ENCODE measurements at places on chromosomes 16 and 17. TPM values are rescaled to one million over a fixed set of nuclear protein-coding genes. Genes with fewer than 3 reads are reported as not detected.

DNA sequence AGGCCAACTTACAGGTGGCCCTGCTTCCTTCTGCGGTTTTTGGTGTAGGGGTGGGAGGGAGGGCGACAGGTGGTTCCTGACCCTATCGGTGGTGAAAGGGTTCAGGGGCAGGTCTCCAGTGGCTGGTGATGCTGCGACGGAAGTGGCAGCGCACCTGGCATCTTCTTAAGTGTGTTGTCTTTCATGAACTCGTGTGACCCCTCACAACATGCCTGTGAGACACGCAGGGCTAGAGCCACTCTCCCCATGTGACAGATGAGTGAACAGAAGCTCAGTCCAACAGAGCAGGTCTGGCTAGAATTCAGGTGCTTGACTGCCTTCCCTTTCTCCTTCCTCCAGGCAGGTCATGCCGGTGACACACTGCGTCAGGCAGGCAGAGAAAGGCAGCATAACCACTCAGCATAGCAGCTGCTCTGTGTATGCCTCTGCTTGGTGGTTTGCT lies 8.0 kb downstream of the TNFAIP1 start:
- no peak for DNase-seq
- peaks cover 6% of the 10 kb centered on the region for H3K4me1 ChIP-seq
- H3K27me3 ChIP-seq: no peaks in the 10 kb centered on the region
- no peak overlapping the region for H3K4me3 ChIP-seq
- no peaks in the 10 kb centered on the region for H3K36me3 ChIP-seq
- no peak overlapping the region for H3K27ac ChIP-seq

DNA sequence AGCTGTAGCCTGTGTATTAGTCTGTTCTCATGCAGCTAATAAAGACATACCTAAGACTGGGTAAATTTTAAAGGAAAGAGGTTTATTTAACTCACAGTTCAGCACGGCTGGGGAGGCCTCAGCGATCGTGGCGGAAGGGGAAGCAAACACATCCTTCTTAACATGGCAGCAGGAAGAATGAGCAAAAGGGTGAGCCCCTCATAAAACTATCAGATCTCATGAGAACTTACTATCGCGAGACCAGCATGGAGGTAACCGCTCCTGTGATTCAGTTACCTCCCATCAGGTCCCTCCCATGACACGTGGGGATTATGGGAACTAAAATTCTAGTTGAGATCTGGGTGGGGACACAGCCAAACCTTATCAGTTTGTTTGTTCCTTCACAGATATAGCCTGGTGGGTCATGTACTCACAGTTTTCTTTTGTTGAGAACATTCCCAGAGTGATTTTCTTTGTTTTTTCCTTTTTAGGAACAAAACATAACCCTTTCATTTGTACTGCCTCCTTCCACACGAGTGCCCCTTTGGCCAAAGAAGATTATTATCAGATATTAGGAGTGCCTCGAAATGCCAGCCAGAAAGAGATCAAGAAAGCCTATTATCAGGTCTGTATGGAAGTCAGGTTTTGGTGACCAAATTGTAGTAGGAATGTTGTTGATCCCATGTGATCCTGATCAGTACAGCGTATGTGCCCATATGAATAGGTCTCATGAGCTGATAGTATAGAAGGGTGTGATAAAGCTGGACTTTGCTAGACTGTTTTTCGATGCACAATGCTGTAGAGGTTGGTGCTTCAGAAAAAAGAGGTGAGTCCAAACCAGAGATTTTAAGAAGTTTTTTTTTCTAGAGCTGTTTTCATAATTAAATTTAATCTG lies 8.5 kb downstream of the DNAJA3 start:
- H3K27me3 ChIP-seq: no peaks in the 10 kb centered on the region
- H3K36me3 ChIP-seq: peaks cover 10% of the 10 kb centered on the region
- no peak overlapping the region for H3K27ac ChIP-seq
- H3K4me1 ChIP-seq: peaks cover 11% of the 10 kb centered on the region

DNA sequence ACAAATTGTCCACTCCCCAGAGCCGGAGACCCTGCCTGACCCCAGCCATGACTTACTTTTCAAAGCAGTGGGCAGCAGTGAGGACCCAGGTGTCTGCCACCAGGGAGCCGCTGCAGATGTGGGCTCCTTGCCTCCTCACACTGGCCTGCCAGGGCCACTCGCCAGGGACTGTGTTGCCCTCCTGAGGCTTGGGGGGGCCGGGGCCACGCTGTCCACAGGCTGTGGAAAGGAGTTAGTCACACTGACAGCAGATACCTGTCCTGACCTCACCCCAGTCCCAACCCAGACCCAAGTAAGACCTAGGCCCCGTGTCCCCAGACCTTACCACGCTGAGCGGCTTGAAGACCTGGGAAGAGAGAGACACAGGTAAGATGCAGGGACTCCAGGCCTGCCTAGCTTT lies 1.3 kb downstream of the PRSS53 start:
- no peak overlapping the region for H3K4me3 ChIP-seq
- no peaks in the 10 kb centered on the region for H3K36me3 ChIP-seq
- H3K27ac ChIP-seq: no peak overlapping the region
- DNase-seq: no peak
- peaks cover 6% of the 10 kb centered on the region for H3K4me1 ChIP-seq

GRCh38 chr17:65794572-65794971 lies 233.1 kb upstream of the AXIN2 start:
- no peak overlapping the region for H3K4me3 ChIP-seq
- H3K27ac ChIP-seq: no peak overlapping the region
- H3K36me3 ChIP-seq: no peaks in the 10 kb centered on the region
- no peak for DNase-seq
- H3K27me3 ChIP-seq: peaks cover 6% of the 10 kb centered on the region

GRCh38 chr17:58097384-58098088 lies 14.3 kb downstream of the DYNLL2 start:
- peaks cover 4% of the 10 kb centered on the region for H3K36me3 ChIP-seq
- no peaks in the 10 kb centered on the region for H3K4me1 ChIP-seq
- no peak overlapping the region for H3K4me3 ChIP-seq
- H3K27me3 ChIP-seq: no peaks in the 10 kb centered on the region
- H3K27ac ChIP-seq: no peak overlapping the region

DNA sequence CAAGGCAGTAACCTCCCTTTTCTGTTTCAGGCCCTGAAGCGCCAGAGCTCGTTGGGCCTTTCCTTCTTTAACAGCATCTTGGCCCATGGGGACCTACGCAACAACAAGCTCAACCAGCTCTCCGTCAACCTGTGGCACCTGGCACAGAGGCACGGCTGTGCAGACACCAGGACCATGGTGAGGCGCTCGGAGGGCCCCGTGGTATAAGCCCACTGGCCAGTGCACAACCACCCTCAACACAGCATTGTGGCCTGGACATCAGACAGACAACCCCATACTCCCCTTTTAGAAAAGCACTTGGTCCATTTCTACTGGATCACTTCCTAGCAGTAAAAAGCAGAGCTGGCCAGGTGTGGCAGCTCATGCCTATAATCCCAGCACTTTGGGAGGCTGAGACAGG lies 18.6 kb downstream of the KNOP1 start:
- H3K4me3 ChIP-seq: no peak overlapping the region
- no peak for DNase-seq
- peaks cover 10% of the 10 kb centered on the region for H3K36me3 ChIP-seq

GRCh38 chr17:81537343-81537855 lies 9.2 kb downstream of the FSCN2 start:
- H3K27ac ChIP-seq: no peak overlapping the region
- H3K4me1 ChIP-seq: peaks cover 15% of the 10 kb centered on the region
- peak; percentile 43 for DNase-seq
- no peak overlapping the region for H3K4me3 ChIP-seq
- peaks cover 5% of the 10 kb centered on the region for H3K27me3 ChIP-seq
- H3K36me3 ChIP-seq: peaks cover 15% of the 10 kb centered on the region

- DNase-seq: no peak
- no peak overlapping the region for H3K27ac ChIP-seq
- no peak overlapping the region for H3K4me3 ChIP-seq
These were observed 4.3 kb downstream of the ATP1B2 start for GRCh38 chr17:7654832-7655540.

- peak overlapping the region; percentile 100 for H3K27ac ChIP-seq
- H3K27me3 ChIP-seq: no peaks in the 10 kb centered on the region
- no peaks in the 10 kb centered on the region for H3K36me3 ChIP-seq
- peaks cover 77% of the 10 kb centered on the region for H3K4me1 ChIP-seq
These were observed 6.5 kb upstream of the C16orf74 start for GRCh38 chr16:85757341-85757822.

- no peaks in the 10 kb centered on the region for H3K36me3 ChIP-seq
- H3K4me3 ChIP-seq: no peak overlapping the region
- no peak for DNase-seq
- H3K27me3 ChIP-seq: peaks cover 16% of the 10 kb centered on the region
- peaks cover 2% of the 10 kb centered on the region for H3K4me1 ChIP-seq
These were observed 45.5 kb upstream of the SDK2 start for GRCh38 chr17:73689596-73690275.

- H3K4me3 ChIP-seq: no peak overlapping the region
- no peak overlapping the region for H3K27ac ChIP-seq
- H3K36me3 ChIP-seq: no peaks in the 10 kb centered on the region
- H3K4me1 ChIP-seq: no peaks in the 10 kb centered on the region
These were observed 40.9 kb downstream of the ADAMTS18 start for GRCh38 chr16:77393955-77394354.

DNA sequence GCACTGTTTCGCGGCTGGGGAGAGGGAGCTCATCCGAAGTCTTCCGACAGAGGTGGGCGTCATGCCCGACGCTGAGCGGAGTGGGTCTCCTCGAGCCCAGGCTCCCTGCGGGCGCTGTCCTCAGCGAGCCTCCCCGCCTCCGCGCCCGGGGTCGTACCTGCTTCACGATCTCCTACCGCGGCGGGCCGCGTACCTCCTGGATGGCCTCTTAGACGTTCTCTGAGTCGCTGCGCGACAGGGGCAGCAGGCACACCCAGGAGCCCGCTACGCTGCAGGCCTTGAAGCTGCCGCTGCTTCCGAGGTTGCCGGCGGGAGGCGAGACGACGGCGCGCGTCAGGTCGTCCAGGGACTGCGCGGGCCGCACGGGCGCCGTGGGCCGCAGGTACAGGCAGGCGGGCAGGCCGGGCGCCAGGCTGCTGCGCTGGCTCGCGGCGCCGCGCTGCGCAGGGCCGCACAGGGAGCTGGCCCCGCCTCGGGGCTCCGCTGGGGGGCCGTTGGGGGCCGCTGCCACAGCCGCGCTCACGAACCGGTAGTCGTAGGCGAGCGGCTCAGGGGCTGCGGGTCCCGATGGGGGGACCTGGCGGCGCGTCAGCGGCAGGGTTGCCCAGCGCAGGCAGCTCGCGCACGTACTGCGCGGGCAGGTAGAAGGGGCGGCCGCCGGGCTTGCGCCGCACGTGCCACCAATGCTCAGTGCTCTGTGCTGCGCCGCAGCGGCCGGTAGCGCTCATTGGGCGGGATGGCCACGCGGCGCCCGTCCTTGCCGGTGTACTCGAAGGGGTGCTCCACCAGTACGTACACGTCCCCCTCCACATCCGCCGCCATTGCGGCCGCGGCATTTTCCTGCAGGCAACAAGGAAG lies 116.4 kb upstream of the SMURF2 start:
- H3K4me1 ChIP-seq: peaks cover 42% of the 10 kb centered on the region
- H3K27ac ChIP-seq: no peak overlapping the region
- peaks cover 8% of the 10 kb centered on the region for H3K27me3 ChIP-seq
- no peak for DNase-seq
- H3K4me3 ChIP-seq: peak overlapping the region; percentile 96

GRCh38 chr16:86365513-86366273 lies 144.6 kb upstream of the FOXF1 start:
- no peak for DNase-seq
- H3K36me3 ChIP-seq: no peaks in the 10 kb centered on the region
- no peaks in the 10 kb centered on the region for H3K4me1 ChIP-seq

DNA sequence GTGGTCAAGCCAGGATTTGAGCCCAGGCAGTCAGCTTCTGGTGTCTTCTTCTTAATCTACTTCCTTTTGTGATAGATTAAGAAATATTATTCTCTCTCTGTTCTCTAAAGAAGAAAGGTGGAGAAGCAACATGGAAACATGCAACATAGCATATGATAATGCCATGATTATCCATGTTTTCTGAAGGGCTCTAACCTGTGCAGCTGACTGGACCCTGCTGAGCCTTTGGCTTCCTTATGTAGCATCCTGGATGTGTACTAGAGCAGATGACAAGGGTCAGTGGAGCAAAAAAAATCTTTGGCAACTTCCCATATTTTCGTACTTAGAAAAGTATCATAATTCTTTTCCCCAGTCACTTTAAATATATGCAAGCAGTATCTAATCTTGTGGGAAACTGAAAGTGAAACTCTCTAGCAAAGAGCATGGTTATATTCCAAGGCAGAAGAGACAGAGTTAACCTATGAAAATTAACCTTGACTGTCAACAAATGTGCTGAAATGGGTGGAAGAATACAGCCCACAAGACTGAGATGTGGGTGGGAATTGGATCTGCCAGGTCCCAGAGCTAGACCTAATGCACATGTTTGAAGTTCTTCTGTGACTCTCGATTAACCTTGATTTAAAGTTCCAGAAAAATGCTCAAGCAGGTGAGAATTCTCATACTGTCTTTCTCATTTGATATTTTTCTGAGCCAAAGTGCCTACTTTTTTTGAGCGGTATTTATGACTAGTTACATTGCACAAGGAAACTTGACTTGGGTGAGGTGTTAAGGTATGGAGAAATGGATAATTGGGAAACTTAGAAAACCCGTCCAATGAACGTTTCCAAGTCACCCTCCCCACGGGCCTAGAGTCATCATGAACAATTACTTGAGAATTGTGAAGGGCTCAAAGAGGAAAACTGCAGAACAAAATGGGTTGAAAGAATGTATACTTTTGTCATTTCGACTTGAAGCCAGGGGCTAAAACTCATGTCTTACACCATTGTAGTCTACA lies 248.6 kb downstream of the FTO start:
- no peak for DNase-seq
- H3K27ac ChIP-seq: peak overlapping the region; percentile 9
- peaks cover 24% of the 10 kb centered on the region for H3K4me1 ChIP-seq
- H3K36me3 ChIP-seq: peaks cover 5% of the 10 kb centered on the region
- no peak overlapping the region for H3K4me3 ChIP-seq

GRCh38 chr17:45961206-45961605 lies 37.8 kb upstream of the STH start:
- H3K4me3 ChIP-seq: no peak overlapping the region
- no peak for DNase-seq
- no peaks in the 10 kb centered on the region for H3K4me1 ChIP-seq
- H3K27me3 ChIP-seq: peaks cover 20% of the 10 kb centered on the region

- peaks cover 14% of the 10 kb centered on the region for H3K36me3 ChIP-seq
- no peak overlapping the region for H3K4me3 ChIP-seq
- H3K4me1 ChIP-seq: peaks cover 58% of the 10 kb centered on the region
- DNase-seq: peak; percentile 74
- no peaks in the 10 kb centered on the region for H3K27me3 ChIP-seq
These were observed 1.9 kb downstream of the KRTAP4-11 start for GRCh38 chr17:41116297-41116696.

GRCh38 chr17:8896641-8897635 lies 29.5 kb upstream of the PIK3R6 start:
- H3K4me1 ChIP-seq: peaks cover 73% of the 10 kb centered on the region
- DNase-seq: no peak
- peaks cover 20% of the 10 kb centered on the region for H3K36me3 ChIP-seq

- peaks cover 55% of the 10 kb centered on the region for H3K27me3 ChIP-seq
- DNase-seq: no peak
- H3K27ac ChIP-seq: no peak overlapping the region
These were observed 548 bp downstream of the TBX2 start for GRCh38 chr17:61400066-61400716.

Gene NUP88
- polyA plus RNA-seq: 296 TPM

Gene PKMYT1
- 0.88 TPM for polyA plus RNA-seq

Gene PRSS27
- not detected for polyA plus RNA-seq

Gene MYO18A
- 15.4 TPM for polyA plus RNA-seq

Gene TNP2
- polyA plus RNA-seq: not detected

Gene TPSB2
- polyA plus RNA-seq: not detected

Gene CDRT15
- polyA plus RNA-seq: not detected

Gene KRT24
- not detected for polyA plus RNA-seq

Gene CDK12
- polyA plus RNA-seq: 3.4 TPM

Gene SLC13A2
- not detected for polyA plus RNA-seq

Gene MYO15B
- polyA plus RNA-seq: 3.3 TPM

Gene ITGAX
- polyA plus RNA-seq: 0.57 TPM
